ENCODE measurements at places on chromosomes 6 and 20.
A peak's percentile ranks its signal among the peaks of the same experiment; 100 is the strongest.

DNA sequence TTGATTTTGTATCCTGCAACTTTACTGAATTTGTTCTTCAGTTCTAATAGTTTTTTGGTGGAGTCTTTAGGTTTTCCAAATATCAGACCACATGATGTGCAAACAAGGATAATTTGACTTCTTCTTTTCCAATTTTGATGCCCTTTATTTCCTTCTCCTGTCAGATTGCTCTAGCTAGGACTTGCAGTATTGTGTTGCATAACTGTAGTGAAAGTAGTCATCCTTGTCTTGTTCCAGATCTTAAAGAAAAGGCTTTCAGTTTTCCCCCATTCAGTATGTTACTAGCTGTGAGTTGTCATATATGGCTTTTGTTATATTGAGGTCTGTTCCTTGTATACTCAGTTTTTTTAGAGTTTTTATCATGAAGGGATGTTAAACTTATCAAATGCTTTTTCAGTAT is 4.6 kb downstream of the MICB start:
- DNase-seq, result no peak

- peak; percentile 16 for DNase-seq
Observed at GRCh38 chr6:45148278-45148677, 179.9 kb upstream of the RUNX2 start.

GRCh38 chr6:136015531-136015930 is 164.0 kb downstream of the PDE7B start:
- DNase-seq, result no peak

GRCh38 chr6:29847871-29848630 is 20.4 kb downstream of the HLA-G start:
- peak; percentile 86 for DNase-seq

All from foreskin fibroblast (primary cell).